ENCODE measurements at places on chromosomes 2 and 18. TPM values are rescaled to one million over a fixed set of nuclear protein-coding genes. Genes with fewer than 3 reads are reported as not detected.

- no peak for DNase-seq
These were observed 98.1 kb upstream of the RGPD4 start for GRCh38 chr2:107728586-107728985.

GRCh38 chr2:173092844-173093402 is 17.3 kb downstream of the MAP3K20 start:
- DNase-seq = no peak

- no peak for DNase-seq
These were observed 8.6 kb upstream of the TMEM214 start for GRCh38 chr2:27024188-27024587.

DNA sequence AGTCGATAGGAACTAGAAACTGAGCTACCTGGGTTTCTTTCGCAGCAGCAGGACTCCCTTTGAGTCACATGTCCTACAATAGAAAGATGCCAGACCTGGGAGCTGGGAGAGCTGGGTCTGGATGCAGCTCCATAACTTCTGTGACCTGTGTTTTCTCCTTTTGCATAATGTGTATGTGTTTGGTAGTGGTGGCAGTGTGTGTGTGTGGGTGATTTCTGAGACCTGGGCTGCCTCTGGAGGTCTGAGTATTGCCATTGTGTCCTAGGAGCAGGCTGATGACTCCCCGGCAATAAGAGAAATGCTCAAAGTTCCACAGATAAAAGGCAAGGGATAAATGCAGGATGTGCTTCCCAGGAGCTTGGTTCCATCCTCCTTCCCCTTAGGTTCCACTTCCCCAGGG is 6.4 kb downstream of the WNT10A start:
- no peak for DNase-seq

DNA sequence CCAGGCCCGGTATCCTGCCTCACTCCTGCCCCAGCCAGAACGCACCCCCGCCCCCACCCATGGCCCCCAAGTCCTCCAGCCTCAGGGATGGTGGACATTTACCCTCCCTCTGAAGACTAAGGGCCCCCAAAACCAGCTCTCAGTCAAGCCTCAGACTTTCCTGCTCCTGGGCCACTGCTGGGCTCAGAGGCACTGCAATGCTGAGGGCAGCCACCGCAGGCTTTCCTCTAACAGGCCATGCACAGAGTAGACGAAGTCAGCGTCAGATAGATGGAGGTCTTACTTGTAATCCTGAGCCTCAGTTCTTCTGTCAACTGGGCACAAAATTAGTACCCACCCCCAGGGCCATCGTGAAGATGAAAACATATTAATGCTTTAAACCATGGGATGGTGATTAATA is 92.6 kb downstream of the TTC32 start:
- DNase-seq = no peak

GRCh38 chr2:85996591-85996990 is 107.8 kb upstream of the ST3GAL5 start:
- no peak for DNase-seq

GRCh38 chr2:15906778-15907177 is 33.6 kb upstream of the MYCN start:
- no peak for DNase-seq

GRCh38 chr2:201779901-201780673 is 646 bp downstream of the ALS2 start:
- no peak for DNase-seq

GRCh38 chr2:196925768-196926561 is 542 bp downstream of the PGAP1 start:
- no peak for DNase-seq

DNA sequence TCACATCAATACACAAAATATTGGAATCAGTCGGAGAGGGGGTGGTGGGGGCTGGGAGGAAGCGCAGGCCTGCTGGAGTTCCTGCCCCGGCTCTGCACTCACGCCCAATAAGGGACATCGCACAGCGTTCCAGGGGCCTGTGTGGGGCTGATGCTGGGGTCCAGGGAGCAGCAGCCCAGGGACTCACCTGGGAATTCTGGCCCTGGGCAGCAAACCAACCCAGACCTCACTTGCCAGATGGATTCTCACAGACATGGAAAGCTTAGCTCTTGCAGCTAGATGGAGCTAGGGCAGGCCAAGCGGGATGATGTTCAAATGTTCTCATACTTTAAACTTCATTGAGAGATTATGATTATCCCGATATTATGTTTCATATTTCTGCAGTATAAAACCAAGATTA is 266.6 kb upstream of the TANK start:
- no peak for DNase-seq

DNA sequence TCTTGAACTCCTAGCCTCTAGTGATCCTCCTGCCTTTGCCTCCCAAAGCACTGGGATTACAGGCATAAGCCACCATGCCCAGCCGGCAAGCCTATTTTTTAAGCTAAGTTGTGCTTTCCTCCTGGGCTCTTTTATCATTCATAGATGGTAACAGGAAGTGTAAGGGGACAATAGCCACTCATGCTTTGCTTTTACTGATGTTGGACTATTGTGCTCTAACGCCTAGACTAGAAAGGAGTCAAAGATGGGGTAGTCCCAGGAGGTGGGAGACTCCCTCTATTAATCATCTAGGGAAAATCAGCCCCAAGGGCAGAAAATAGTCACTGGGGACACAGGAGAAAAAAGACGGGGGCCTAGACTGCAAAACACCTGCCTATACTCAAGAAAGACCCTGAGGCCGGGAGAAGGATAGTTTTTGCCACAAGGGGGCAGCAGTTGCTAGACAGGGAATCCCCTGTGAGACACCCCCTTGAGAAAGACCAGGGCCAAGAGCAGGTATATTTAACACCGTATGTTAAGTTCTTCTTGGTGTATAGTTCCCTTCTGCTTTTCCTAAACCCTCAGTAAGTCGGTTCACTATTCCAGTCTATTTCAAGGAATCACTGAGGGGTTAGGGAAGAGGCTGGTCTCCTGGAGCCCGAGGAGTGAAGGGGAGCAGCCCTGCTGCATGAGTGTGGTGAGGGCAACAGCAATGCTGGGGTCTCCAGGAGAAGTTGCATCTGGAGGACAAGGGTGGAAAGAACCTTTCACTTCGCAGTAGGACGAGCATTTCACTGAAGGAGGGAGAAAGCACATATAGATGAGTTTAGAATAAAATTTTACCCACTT is 2.1 kb upstream of the CXCR1 start:
- peak; percentile 37 for DNase-seq

GRCh38 chr2:99403524-99403923 is 66.3 kb downstream of the EIF5B start:
- DNase-seq = no peak

DNA sequence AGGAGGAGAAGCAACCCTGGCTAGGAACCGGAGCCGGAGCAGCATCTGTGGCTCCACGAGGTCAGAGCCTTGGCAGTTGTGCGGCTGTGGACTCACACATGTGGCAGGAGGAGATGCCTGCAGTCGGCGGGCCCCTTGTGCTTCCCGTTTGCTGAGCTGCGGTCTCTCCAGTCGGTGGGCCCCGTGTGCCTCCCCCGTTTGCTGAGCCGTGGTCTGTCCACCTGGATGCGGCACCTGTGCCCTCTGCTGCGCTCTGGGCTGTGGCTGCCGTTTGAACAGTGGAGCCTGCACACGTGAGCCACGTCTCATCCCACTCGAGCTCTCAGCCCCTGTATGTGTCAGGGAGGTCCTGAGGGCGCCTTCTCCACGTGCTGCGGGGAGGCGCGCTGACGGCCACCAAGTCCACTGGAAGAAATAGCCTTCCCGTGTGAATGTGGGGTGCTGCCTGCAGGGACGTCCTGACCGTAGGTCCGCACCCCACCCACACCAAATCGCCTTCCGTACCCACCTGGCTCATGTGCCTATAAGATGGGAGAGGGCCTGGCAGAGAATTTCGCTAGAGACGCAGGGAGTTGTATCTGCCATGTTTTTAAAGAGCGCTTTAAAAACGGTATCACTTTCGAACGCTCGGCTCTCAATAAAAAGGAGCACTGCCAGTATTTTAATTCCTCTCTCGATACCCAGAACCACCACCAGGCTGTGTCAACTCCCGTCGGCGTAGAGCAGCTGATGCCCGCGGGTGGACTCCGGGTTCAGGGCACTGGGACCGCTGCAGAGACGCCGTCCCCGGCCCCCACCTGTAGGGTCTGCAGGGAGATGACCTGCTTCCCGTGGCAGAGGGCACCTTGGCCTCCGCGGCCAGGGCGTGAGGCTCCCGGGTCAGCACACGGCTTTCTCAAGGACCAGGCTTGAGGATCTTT is 117.0 kb downstream of the NFATC1 start:
- DNase-seq = no peak

- no peak for DNase-seq
These were observed 27.6 kb downstream of the THADA start for GRCh38 chr2:43568228-43568627.

DNA sequence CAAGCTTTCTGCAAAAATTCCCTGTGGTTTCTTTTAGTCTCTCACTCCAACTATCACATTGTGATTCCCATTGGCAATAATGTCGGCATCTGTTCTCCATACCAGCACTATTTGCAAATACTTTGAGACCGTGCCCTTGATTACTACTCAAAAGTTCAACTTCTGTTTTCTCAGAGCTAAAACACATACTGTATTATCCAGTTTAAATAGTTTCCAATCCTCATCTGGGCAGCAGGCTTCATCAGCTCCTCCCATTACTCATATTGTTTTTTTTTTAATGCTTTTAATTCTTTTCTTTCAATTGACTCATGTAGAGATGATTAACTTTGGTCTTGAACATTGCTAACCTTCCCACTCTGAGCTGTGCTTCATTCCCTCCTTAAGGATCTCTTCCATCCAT is 135.8 kb downstream of the METTL8 start:
- DNase-seq = no peak

DNA sequence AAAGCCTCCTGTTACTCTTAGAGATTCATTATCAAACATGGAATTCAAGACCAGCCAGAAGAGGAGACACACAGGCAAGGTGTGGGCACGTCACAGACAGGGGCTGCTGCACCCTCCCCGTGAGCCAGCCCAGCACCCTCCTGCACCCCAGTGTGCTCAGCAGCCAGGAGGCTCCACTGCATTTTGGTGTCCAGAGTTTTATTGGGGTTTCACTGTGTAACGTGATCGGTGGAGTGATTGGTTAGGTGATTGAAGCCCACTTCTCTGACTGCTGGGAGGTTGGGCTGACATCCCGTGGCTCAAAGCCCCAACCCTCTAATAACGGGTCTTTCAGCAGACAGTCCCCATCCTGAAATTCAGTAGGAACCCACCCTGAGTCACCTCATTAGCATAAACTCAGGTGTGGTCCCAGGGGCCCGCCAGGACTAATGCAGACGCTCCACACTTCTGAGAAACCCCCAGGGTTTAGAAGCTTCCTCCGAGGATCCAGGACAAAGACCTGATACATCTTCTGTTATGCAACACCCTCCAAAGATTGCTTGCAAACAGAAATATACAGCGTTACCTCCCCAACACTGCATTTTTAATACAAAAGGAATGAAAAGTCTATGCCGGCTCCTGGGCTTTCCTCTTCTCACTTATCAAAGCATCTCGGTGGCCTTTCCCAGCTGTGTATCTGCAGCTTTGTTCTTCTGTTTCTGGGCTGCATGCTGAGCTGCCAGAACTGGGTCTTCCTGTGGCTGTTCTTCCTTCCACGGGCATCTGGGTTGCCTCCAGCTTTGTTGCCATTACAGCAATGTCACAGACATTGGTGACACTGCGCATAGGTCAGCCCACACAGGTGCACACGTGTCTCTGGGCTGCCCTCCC is 43.7 kb upstream of the SNED1 start:
- no peak for DNase-seq

GRCh38 chr2:128156812-128157211 is 65.8 kb downstream of the UGGT1 start:
- no peak for DNase-seq

GRCh38 chr2:163682695-163683094 is 53.1 kb downstream of the FIGN start:
- no peak for DNase-seq

- peak; percentile 60 for DNase-seq
These were observed 86.7 kb downstream of the C18orf54 start for GRCh38 chr18:54444319-54444914.

GRCh38 chr2:228067309-228067708 is 114.2 kb downstream of the SPHKAP start:
- no peak for DNase-seq

DNA sequence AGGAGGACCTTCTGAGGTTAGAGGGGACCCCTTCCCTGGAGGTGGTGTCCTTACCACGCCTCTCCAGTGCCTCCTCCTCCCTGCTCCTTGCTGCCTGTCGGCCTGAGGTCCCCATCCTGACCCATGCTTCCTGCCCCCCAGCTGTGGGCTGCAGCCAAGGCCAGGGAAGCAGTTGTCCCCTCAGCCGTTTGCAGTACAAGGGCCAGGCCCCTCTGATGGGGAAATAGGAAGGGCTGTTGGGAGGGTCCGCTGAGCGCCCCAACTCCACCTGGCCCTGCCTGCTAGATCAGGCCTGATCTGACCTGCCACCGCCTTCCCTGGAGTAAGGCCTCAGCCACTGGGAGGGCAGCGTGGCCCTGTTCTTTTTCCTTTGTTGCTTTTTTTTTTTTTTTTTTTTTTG is 219.8 kb downstream of the KLHL29 start:
- no peak for DNase-seq

DNA sequence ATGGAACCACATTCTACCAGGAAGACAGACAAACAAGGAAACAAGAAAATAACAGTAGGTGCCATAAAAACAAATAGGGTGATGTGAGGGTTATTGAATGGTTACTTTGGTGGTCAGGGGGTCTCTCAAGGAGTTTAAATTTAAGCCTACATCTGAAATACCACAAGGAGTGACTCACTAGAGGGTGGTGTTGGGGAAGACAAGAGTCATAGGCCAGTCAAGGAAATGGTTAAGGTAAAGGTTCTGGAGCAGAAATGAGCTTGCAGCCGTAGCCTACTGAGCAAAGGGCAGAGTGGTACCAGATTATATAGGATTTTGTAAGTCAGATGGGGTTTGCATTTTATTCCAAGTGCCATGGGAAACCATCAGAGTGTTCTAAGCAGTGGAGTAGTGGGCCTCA is 135.6 kb upstream of the DAPL1 start:
- no peak for DNase-seq

GRCh38 chr2:241356871-241357260 is 781 bp downstream of the FARP2 start:
- DNase-seq = no peak

GRCh38 chr2:161965994-161966393 is 108.0 kb downstream of the DPP4 start:
- DNase-seq = no peak

DNA sequence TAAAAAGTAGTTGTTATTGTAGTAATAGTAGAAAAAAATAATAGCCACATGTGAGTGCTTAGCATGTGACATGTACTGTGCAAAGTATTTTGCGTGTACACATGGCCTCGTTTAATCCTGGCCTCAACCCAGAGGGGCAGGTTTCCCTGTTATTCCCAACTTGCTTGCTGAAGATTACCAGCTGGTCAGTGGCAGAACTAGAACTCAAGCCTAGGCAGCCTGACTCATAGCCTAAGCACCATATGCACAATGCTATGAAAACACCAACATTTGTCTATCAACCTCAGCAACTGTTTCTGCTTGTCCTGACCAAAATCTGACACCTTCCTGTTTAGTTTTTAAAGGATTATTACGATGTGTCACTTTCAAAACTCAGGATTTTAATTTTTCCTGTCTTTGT is 234.9 kb upstream of the SMAD7 start:
- no peak for DNase-seq

GRCh38 chr2:218082586-218083351 is 13.7 kb downstream of the RUFY4 start:
- no peak for DNase-seq

SH2D6 gene
- total RNA-seq = 2.7 TPM

OTX1 gene
- 13.1 TPM for total RNA-seq

ATOH8 gene
- total RNA-seq = 0.74 TPM

ANKRD53 gene
- not detected for total RNA-seq

EFHD1 gene
- total RNA-seq = 0.52 TPM
